ENCODE measurements at places on chromosomes 3 and 15.
A peak's percentile ranks its signal among the peaks of the same experiment; 100 is the strongest.

- DNase-seq, result no peak
Observed at GRCh38 chr3:70744536-70744935, 432.1 kb upstream of the MDFIC2 start.

- peak; percentile 31 for DNase-seq
Observed at GRCh38 chr3:27680517-27681246, 41.4 kb downstream of the EOMES start.

DNA sequence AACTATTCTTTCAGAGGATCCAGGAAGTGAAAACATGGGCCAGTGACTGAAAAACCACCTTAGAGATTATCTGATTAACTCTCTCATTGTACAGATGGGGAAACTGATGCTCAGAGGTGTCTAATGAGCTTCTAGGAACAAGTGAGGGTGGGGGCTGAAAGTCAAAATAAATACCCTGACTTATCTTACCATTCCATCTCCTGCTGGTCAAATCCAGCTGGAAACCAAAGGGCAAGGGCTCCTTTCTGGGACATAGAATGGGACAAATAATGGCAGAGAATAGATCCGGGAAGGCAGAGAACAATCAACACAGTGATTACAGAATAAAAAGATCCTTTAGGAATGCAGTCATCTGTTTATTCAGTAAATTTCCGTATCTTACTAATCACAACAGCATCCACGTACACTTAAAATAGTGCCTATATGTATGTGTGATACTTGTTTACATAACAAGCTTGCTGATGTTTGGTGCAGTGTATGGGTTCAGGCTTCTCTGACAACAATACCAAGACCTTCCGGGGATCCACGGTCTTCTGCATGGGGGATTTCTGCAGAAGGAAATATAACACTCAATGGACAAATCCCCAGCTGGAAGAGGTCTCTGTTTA, 173.2 kb downstream of the THSD4 start:
- no peak for DNase-seq

- DNase-seq, result no peak
Observed at GRCh38 chr3:31966978-31967591, 14.0 kb downstream of the OSBPL10 start.

DNA sequence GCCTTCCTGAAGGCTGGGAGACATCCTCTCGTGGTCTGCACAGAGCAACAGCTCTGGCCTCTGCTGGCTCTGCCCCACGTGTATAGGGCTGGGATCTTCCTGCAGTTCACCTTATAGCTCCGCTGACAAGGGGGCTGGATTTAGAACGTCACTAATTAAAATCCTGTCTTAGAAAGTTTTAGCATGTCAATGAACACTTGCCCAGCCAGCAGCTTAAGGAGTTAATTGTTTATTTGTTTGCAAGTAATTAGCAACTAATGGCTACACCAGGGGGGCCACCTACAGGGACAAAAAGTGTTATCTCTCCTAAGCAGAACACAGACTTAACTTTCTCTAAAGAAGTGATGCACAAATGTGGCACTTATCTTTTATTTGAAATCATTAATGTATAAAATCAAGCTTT, at the start of gene HESX1:
Gene HESX1 (minus strand): TSS at position 84 of the 403 bp plus-strand sequence. CDS start 60 bp downstream, at position 24.
- no peak for DNase-seq

DNA sequence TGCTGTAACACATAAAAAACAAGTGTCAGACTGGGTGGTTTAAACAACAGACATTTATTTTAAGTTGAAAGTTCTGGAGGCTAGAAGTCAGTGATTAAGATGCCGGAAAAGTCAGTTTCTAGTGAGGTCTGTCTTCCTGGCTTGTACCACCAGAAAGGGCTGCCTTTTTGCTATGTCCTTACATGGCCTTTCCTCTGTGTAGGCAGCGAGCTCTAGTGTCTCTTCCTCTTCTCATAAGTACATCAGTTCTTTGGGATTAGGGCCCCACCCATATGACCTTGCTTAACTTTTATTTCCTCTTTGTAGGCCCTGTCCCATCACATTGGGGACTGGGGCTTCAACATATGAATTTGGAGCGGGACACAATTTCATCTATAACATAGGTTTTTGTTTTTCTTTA, 128.0 kb downstream of the BBX start:
- no peak for DNase-seq

DNA sequence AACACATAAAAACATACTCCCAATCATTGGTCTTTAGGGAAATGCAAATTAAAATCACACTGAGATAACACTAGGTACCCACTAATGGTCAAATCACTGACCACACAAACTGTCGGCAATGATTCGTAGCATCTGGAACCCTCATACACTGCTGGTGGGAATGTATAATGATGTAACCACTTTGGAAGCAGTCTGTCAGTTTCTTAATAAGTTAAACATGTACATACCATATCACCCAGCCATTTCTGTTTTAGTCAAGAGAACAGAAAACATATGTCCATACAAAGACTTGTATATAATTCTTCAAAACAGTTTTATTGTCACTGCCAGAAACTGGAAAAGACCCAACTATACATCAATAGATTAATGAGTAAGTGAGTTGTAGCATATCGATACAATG, 63.3 kb upstream of the LRRC3B start:
- DNase-seq, result no peak

- no peak for DNase-seq
Observed at GRCh38 chr15:54374184-54374952, 396.1 kb downstream of the UNC13C start.

DNA sequence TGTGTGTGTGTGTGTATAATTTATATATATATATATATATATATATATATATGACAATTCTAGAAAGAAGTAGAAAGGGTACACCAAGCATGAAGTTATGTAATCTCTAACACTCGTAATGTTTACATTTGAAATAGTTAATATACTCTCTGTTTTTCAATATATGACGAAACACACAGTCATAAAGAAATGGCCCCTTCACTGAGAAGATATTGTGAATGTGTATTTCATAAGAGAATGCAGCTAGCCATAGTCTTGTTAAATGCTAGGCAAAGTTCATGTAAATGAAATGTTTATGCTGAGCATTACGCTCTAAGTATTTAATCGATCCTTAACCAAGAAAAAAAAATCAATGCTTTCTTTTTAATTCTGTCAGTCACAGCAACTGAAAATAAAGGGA, 154.7 kb upstream of the TSPAN3 start:
- no peak for DNase-seq

- DNase-seq, result no peak
Observed at GRCh38 chr3:53704363-53704725, 141.9 kb downstream of the CHDH start.

DNA sequence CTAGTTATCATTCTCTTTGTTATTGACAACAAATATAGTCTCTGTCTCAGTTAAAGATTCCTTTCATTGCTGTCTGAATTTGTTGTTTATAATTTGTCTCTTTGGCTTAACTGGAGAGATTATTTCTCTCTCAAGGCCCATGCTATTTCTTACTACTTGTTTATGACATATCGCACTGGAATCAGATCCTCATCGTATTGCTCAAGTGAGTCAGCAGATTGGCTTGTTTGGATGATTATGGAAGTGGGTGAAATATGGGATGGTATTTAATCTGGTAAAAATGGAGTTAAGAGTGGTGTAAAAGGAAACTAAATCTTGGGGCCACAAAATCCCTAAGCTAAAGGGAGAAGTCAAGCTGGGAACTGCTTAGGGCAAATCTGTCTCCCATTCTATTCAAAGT, 613.1 kb downstream of the SI start:
- DNase-seq, result no peak

- DNase-seq, result no peak
Observed at GRCh38 chr15:94991718-94992117, 760.4 kb downstream of the MCTP2 start.

GRCh38 chr3:38257583-38257982, 8.0 kb upstream of the SLC22A13 start:
- DNase-seq, result no peak

GRCh38 chr3:130828948-130829947, 64.6 kb upstream of the ATP2C1 start:
- DNase-seq, result no peak

GRCh38 chr3:184360929-184361531, 375 bp downstream of the CLCN2 start:
- DNase-seq, result peak; percentile 46

- no peak for DNase-seq
Observed at GRCh38 chr3:21876782-21877181, 125.8 kb upstream of the ZNF385D start.

DNA sequence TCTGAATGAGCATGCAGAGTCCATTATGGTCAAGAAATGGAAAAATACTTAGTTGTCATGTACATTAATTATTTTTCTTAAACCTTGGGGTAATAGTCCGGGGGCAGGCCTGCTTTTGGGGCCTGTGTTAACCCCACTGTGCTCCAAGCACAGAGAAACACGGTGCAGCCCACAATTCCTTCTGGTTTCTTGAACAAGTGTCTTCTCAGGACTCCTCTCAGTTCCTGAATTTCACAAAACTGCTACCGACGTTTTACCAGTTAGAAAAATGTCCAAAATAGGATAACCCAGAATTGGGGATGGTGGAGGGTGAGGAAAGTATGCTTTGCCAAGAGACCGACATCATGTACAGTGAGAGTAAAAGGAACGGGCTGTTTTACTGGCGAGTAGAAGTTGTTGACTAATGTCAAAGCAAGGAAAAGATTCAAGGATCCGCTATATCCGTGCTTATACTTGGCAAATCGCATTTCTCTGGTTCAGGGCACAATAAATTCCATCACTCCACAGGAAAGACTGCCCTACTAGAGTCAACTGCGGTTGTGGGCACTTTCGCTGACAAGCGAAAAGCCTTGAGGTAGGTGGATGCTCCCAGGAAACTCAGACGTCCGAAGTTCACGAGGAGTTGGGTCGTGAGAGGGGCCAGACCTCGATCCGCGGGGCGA, 495 bp upstream of the NXPE3 start:
- no peak for DNase-seq

- DNase-seq, result no peak
Observed at GRCh38 chr3:135964160-135964955, 1.2 kb upstream of the PPP2R3A start.

- DNase-seq, result no peak
Observed at GRCh38 chr3:107600780-107601179, 78.0 kb downstream of the BBX start.

- no peak for DNase-seq
Observed at GRCh38 chr3:159458010-159458409, 530.6 kb upstream of the IL12A start.

- DNase-seq, result no peak
Observed at GRCh38 chr15:76032046-76032445, 19.8 kb upstream of the NRG4 start.

DNA sequence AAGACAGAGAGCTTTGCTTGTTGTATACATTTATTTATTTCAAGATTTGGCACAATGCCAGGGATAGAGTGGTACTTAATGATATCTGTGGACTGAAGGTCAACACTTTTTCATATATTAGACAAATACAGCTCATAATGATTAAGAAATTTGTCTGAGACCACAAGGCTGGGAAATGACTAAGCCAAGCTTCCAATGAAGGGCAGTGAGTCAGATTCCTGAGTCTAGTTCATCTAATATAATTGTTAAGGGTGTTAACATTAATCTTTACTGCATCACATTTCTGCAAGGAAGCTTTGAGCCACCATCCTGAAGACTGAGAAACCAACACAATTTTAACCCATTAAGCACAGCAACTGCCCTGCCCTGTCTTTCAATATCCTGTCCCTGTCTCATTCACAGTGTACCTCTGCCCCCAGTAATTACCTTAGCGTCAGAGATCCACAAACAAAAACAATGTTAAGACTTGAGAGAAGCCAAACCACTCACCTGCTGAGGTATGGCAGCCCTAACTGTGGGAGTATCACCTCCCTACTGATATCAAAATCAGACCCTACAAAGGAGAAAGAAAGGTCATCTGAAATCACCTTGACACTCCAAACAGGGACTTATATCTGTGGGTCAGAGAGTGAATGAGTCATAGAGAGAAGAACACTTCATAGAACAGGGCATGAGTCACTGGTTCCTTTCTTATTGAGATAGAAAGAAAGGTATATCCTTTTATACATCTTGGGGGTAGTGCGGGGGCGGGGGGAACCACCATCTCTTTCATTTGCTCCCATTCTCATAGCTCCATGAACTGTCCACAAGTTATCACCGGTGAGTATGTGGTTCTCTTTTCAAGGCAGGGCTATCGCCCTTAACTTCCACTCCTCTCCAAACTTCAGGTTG, 74.7 kb downstream of the MAGI1 start:
- DNase-seq, result peak; percentile 61

- DNase-seq, result no peak
Observed at GRCh38 chr3:196414469-196414868, 17.8 kb downstream of the UBXN7 start.

- no peak for DNase-seq
Observed at GRCh38 chr3:155785662-155786295, 20.3 kb downstream of the C3orf33 start.

DNA sequence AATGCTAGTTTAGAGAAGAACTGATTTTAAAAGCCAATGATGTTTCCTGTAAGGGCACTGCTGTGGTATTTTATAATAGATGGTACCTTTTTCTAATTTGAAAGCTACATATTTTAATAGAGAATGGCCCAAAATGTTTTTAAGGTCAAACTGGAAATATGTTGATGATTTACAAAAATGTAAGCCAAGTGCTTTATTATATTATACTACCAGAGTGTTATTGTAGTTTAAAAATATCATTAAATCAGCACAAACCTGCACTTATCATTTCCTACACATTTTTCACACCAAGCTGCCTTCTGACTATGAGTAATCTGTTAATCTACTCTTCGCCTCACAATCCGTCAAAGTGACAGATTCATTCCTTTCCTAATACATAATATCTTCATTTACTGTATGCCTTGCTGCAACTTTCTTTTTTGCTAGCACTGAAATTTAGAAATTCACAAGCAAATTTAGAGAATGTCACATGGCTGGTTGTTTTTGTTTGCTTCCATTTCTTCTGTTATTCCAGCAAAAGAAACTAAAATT, 126.4 kb upstream of the FAM3D start:
- DNase-seq, result no peak

- DNase-seq, result no peak
Observed at GRCh38 chr3:189848395-189849040, 217.3 kb downstream of the TP63 start.

DNA sequence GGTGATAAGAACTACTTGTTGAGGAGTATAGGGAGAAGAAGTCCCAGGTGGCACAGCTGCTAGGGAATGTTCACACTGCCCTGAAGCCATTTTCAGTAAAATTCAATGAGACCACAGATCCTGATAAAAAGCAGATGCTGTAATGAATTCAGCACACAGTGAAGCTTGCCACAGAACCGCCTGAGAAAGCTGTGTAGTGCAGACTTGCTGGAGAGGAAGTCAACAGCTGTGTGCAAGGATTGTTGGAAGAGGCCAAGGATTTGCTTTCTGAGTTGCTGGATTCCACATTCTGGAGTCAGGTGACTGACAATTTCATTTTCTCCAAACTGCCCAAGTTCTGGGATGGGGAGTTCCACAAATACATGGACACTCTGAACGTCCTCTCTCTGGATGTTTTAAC, 70.9 kb downstream of the ANP32A start:
- DNase-seq, result no peak

- DNase-seq, result no peak
Observed at GRCh38 chr15:77895742-77896141, 181.8 kb downstream of the TBC1D2B start.

All from activated T-cell treated with anti-CD3 and anti-CD28 coated beads, Interleukin-2, amount 50 U/mL, for 48 hours (primary cell).